ENCODE measurements at places on chromosomes 6 and 20.

GRCh38 chr6:50780382-50780781 is 38.3 kb upstream of the TFAP2B start:
- no peak for DNase-seq

DNA sequence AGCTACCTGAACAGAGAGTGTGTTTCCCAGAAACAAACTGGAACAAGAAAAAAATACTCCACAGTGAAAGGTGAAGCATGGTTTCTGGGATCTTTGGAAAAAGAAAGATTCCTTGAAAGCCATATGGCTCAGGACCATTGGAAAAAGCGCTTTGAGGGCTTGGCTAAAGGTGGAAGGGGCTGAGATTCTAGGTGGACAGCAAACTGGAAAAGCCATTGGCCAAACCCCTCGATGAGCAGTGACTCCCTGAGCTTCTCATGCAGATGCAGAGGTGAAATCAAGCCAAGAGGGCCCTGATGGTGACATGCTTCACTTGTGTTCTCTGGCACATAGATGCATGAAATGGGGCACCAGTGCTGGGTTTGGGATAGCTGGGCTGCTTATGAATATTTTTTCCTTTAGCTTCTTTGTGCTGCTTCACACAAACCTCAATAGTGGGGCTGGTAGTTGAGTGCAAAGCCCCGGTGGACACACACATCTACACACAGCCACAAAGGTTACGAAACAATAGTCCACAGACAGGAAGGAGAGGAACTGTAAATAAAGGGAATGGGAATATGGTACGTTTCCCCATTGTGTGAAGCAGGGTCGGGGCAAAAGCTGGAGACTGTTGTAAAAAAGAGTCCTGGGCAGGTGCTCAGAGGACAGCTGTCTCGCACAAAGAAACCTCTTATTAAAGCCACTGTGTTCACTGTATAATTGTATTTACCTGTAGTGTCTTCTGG is 117.8 kb downstream of the FOXA2 start:
- no peak for DNase-seq

- DNase-seq = no peak
Measured at GRCh38 chr6:143949535-143949934, 58.5 kb downstream of the PLAGL1 start.

DNA sequence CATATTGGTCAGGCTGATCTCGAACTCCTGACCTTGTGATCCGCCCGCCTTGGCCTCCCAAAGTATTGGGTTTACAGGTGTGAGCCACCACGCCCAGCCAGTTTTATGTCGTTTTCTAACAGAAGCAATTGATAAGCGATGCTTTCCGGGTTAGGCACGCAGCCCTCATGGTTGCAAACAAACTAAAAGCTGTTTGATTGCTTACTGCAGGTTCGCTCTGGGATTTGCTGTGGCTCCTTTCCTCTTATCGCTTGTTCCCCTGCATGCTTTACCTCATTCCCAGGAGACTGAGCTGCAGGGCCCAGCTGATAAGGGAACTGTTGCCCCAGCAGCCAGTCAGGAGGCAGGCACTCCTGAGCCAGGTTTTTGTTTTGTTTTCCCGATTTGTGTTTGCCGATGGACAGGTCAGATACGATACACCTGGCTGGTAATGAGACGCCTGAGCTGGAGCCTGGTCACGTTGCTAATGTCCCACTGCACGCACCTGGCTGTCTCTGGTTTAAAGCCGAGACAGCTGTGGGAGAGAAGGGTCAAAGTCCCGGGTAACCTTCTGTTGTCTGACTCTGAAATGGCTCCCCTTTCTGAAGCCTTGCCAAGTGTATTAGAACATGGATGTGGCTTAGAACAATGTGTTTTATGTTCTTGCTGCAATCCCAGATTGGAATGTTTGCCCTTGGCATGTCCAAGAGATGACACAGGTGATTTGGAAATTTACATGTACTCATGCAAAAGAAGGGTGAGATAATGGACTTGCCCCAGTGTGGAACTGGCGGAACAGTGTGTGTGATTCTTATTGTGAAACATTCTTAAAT is 19.9 kb downstream of the DSP start:
- no peak for DNase-seq

DNA sequence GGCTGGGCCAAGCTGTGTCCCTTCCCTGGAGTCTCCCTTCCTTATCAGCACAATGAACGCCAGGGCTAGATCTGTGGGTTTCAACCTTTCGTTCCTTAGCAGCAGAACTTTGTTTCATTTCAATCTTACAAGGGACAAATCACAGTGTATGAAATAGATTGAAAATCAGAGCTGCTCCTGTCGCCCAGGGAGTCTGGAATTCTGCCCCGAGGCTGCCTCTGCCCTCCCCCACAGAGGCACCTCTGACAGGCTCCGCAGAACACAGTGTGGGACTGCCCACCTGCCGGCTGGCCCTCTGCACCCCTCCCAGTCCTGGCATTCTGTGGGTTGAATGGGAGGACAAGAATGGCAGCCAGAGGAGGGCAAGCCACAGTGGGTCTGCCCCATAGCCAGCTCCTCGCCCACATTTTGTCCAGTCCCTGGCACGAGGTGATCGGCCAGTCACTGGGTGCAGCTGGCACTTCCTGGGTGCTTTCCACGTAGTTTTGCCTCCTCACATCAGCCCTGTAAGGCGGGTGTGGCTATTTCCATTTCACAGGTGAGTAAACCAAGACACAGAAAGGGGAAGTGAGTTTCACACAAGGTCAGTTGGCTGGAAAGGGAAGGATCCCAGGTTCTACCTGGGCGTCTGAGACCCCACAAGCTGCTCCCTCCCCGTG is 26.1 kb downstream of the MANBAL start:
- no peak for DNase-seq

GRCh38 chr6:138582573-138582972 is 83.3 kb upstream of the NHSL1 start:
- DNase-seq = no peak

DNA sequence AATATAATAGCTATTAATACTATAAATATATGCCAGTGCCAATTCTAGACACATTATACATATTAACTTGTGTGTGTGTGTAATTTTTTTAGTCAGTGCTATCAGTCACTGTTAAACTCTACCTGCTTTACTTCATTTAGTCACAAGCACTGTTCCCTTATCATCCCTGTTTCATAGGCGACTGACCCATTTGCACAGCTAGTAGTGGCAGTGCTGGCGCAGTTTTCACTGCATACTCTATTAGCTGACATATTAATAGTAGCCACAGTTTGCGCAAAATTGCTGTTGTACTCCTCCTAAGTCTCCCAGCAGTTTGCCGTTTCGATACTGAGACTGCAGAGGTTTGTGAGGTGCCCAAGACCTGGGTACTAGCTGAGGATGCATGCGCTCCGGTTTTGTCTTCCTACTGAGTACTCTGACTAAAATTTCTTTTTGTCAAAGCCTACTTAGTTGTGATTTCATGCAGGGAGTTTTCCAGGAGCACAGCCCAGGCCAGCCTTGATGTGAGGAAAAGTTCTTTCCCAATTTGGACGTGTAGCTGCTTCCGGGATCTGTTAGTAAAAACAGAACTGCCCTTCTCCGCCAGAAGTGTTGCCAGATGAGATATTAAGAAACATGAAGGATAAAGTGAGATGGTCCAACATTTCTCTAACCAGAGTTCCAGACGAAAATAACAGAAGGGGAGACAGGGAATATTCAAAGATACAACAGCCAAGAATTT is 5.6 kb downstream of the BAG2 start:
- DNase-seq = no peak

GRCh38 chr20:48736636-48737035 is 91.2 kb downstream of the PREX1 start:
- no peak for DNase-seq

DNA sequence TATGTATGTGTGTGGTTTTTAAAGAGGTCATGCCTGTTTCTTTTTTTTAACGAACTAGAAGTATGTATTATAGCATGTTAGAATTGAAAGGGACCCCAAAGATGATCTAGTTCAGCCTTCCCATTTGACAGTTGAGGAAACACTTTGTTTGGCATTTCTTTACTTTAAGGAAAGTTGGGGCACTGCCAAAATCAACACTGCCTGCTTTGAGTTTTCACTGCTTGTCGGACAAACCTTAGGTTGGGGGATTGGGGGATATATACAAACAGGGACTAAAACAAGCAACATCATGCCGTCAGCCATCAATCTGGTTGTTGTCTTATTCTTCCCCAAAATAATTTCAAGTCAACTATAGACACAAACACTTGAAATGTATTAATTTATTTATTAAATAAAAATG is 14.1 kb upstream of the CALHM6 start:
- DNase-seq = no peak

GRCh38 chr6:2378046-2378657 is 132.7 kb upstream of the GMDS start:
- DNase-seq = no peak

GRCh38 chr6:142235272-142235671 is 66.5 kb upstream of the ADGRG6 start:
- DNase-seq = no peak

- no peak for DNase-seq
Measured at GRCh38 chr6:122081921-122082320, 317.5 kb upstream of the HSF2 start.

GRCh38 chr20:13199279-13199678 is 21.8 kb upstream of the ISM1 start:
- DNase-seq = no peak

DNA sequence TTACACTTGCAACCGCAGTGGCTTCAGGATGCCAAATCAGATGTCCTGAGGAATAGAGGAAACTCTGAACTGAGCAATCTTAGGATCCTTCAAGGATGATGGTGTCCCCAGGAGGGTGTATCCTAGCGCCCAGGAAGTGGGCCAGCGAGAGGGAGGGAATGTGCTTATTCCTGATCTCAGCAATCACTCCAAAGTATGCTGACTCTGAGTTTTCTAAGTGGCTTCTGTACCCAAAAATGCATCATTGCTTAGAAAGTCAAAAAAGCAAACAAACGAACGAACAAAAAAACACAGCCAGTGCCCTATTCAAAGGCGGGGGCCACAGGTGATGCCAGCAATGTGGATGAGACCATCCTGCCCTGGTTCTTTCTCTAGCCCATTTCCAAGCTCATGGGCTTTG is 230.6 kb downstream of the NRN1 start:
- DNase-seq = no peak

DNA sequence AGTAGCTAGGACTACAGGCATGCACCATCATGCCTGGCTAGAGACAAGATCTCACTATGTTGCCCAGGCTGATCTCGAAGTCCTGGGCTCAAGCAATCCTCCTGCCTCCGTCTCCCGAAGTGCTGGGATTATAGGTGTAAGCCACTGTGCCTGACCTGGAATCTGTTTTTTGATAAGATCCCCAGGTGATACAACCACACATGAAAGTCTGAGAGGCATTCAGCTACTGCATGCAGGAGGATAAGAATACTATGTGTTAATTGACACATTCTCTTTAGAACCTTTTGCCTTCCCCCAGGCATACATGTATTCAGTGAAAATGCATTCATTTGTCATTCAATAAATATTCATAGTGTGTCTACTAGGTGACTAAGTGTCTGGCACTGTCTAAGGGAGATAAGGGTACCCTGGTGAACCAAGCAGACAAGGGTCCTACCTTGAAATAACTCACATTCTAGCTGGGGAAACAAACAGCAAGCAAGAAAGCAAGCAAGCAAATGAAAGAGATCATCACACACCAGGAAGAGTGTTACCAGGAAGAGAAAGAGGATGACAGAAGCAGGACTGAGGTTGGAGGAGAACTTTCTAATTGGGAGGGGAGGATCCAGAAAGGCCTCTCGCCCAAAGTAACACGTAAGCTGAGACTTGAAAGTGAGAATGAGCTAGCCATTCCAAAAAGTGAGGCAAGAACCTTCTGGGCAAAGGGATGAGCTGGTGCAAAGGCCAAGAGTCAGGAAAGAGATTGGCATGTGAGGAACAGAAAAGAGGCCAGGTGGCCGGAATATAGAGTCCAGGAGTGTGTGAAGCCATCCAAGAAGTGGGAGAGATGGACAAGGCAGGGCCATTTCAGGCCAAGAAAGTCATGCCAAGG is 6.5 kb downstream of the GFOD1 start:
- no peak for DNase-seq

- DNase-seq = no peak
Measured at GRCh38 chr6:157097255-157097955, 225.9 kb downstream of the TMEM242 start.

- DNase-seq = no peak
Measured at GRCh38 chr6:76742919-76743318, 670.5 kb upstream of the IMPG1 start.

- no peak for DNase-seq
Measured at GRCh38 chr6:121436274-121436857, 920 bp downstream of the GJA1 start.

DNA sequence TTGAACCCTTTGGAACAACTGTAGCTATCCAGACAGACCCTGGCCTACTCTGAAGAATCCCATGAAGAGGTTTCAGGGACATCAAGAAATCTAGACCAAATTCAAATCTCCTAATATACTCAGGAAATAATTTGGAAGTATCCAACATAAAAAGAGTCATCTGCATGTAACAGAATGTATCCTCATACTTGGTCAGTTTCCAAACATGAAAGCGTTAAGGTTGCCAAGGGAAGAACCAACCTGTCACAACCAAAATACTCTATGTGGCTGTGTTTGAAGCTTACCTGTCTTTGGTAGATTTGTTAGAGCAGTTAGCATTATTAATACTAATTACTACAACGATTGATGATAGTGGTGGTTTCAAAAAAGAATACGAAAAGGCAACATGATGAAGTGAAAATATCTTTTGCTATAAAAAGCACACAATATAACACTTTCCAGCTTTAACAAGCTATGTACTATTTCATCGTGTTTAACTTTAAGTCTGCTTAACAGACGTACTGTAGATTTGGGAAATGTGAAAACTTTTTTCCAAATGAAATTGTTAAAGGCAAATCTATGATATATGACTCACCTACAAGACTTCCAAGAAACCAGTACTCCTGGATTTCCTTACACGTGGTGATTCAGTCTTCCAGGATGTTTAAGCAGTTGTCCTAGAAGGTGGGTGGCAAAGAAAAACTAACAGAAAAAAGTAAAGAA is 46.6 kb upstream of the ENPP1 start:
- DNase-seq = no peak

GRCh38 chr6:5338177-5338960 is 77.1 kb downstream of the FARS2 start:
- no peak for DNase-seq

- no peak for DNase-seq
Measured at GRCh38 chr20:49170714-49171113, 17.4 kb downstream of the STAU1 start.

DNA sequence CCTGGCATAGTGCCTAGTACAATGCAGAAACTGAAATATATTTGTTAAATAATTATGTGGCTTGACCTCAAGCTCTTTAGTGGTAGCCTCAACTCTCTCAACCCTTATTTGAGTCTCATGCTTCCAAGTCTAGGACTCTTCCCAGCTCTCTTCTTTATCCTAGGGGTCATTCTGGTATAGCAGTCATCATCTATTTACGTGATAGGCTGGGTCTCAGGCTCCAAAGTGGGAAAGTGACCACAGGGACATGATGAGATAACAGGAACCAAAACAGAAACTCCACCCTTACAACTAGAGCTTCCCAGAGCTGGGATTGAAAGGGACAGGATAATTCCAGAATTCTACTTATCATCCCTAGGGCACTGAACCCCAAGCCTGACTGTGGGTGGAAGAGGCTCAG is 17.7 kb upstream of the MAP3K7 start:
- DNase-seq = no peak

- DNase-seq = no peak
Measured at GRCh38 chr20:43446361-43446879, 11.3 kb upstream of the SRSF6 start.

Data from stimulated activated CD8-positive, alpha-beta memory T cell treated with anti-CD3 and anti-CD28 coated beads, Interleukin-7, amount 100 ng/mL, for 4 hours (primary cell).